ENCODE measurements at places on chromosomes 7 and 10.

GRCh38 chr10:116720241-116720643 is 22.1 kb downstream of the HSPA12A start:
- DNase-seq: no peak

GRCh38 chr7:64947252-64948000 is 43.4 kb downstream of the ZNF117 start:
- DNase-seq: no peak

DNA sequence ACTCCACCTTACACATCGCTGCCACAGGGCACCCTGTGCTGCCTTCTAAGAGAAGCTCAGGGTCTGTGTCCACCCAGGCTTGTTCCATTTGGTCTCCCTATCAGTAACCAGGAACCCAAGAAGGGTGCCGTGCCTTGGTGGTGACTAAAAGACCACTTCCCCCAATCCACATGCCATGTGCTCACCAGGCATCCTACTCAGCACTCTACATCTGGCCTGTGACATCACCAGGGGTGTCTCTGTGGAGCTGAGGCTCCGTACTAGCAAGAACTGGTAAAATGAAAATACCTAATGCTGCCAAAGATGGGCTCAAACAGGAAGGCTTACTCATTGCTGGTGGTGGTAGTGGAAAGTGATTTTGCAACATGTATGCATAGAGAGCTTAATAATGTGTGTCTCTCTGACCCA is 19.0 kb upstream of the C10orf71 start:
- no peak for DNase-seq

GRCh38 chr7:112869111-112869774 is 79.0 kb upstream of the TMEM168 start:
- no peak for DNase-seq

- DNase-seq: no peak
These were observed 14.3 kb upstream of the ELN start for GRCh38 chr7:74013539-74014272.

GRCh38 chr7:16926283-16926682 is 44.5 kb upstream of the AGR3 start:
- DNase-seq: no peak

- no peak for DNase-seq
These were observed 15.8 kb downstream of the MACC1 start for GRCh38 chr7:20201380-20201779.

- no peak for DNase-seq
These were observed 260.4 kb downstream of the CDK14 start for GRCh38 chr7:90856351-90857070.

GRCh38 chr7:4205828-4206227 is 476.3 kb upstream of the FOXK1 start:
- no peak for DNase-seq

GRCh38 chr7:94170836-94171235 is 166.7 kb upstream of the BET1 start:
- DNase-seq: no peak

DNA sequence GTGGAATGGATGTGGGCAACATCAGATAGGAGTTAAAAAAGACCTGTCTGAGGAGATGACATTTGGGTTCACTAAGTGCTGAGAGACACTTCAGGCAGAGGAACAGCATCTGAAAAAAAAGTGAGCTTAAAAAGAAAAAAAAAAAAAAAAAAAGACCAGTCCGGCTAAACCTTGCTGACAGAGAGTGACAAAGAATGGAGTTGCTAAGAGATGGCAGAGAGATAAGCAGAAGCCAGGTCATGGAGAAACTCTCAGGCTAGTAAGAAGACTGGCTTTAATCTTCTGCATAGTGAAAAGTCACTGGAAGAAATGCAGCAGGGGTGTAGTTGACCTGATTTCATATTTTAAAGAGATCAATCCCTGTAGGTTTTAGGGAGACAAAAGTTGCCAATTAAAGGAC is 711.1 kb upstream of the SEMA3D start:
- DNase-seq: no peak

DNA sequence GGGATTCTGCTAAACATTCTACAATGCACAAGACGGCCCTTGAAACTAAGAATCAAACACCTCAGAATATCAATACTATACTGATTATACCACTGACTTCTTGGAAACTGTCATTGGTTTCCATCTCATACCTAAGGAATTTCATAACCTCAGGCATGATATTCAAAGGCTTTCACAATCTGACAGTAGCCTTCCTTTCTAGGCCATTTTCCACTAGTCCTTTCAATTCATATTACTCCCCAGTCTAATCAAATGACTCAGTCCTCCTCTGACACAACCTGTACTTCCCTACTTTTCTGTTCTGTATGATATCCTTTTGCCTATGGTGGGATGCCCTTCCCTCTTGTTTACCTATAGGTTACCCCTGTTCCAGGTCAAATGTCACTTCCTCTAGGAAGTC is 48.3 kb downstream of the CSTF2T start:
- no peak for DNase-seq

- no peak for DNase-seq
These were observed 139.2 kb upstream of the RET start for GRCh38 chr10:42937649-42938180.

DNA sequence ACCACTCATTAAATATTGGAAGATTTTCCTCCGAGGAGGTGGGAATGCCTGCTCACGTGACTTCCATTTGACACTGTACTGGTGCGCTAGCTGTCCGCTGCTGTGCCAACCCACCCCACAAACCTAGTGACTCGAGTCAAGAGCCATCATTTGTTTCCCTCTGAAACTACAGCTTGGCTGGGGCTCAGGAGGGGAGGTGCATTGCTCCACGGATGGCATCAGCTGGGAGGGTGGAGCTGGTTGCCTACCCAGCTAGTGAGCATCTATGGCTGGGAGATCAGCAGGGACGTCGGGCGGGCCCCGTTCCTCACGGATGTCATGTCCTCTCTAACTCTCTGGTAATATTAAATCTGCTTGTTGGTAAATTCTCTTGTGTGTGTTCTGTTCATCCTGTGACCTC is 9.5 kb upstream of the FOXL3 start:
- DNase-seq: no peak

- no peak for DNase-seq
These were observed 237.9 kb downstream of the ADARB2 start for GRCh38 chr10:1499359-1499957.

GRCh38 chr10:79498291-79498829 is 14.0 kb upstream of the EIF5AL1 start:
- no peak for DNase-seq

DNA sequence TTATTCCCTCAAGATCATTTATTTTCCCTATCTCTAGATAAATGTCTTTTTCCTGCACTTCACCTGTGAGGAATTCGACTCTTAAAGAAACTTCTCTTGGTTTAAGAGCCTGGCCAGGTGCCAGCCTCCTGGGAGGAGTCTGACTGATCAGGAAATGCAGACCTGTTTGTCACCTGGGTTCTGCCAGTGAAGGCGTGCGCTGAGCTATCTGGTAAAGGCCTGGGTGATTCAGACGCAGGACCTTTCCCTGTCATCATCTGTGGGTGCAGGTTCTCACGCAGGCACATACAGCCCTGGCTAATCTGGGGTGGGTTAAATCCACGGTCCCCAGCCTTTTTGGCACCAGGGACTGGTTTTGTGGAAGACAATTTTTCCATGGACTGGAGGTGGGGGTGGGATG is 65.3 kb upstream of the AQP1 start:
- no peak for DNase-seq

DNA sequence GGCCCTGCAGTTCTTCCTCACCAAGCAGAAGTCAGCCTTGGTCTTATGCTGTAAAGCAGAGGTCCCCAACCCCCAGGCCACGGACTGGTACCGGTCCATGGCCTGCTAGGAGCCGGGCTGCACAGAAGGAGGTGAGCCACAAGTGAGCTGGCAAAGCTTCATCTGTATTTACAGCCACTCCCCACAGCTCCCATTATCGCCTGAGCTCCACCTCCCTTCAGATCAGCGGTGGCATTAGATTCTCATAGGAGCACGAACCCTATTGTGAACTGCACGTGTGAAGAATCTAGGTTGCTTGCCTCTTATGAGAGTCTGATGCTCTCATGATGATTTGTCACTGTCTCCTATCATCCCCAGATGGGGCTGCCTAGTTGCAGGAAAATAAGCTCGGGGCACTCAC is 87.6 kb upstream of the NEBL start:
- DNase-seq: no peak

DNA sequence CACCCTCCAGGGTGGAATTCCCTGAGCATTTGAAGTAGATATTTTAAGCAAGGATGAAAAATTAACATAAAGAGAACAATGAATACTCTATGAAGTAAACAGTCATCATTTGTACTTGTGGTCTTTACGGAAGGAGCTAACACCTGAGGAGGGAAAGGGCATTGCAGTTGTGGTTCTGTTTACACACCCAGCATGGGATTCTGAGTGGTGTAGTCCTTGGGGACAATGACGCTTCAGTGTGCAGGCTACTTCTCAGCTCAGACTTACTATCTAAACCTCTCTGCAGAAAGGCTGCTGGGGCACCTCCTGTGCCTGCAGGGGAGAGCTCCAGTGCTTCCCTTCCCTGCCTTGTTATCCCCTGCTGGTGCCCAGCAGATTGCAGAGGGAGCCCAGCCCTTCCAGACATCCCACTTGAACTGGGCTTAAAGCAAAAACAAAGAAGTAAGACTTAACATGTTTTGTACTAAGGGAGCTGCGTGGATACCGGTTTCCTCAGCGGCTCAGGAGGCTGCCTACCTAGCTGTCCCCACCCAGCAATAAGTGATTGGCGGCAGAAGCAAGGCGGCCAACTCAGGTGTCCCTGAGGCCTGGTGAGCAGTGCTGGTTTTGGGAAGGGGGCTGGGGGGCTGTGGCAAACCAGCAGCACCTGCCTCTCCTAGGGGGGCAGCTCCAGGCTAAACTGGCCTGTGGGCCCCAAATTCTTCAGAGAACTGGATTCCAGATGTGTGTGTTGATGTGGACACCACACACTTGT is 89.1 kb downstream of the CELF2 start:
- no peak for DNase-seq

GRCh38 chr7:81036057-81036456 is 117.2 kb upstream of the SEMA3C start:
- no peak for DNase-seq

- DNase-seq: no peak
These were observed 3.0 kb downstream of the RET start for GRCh38 chr10:43079856-43080255.

DNA sequence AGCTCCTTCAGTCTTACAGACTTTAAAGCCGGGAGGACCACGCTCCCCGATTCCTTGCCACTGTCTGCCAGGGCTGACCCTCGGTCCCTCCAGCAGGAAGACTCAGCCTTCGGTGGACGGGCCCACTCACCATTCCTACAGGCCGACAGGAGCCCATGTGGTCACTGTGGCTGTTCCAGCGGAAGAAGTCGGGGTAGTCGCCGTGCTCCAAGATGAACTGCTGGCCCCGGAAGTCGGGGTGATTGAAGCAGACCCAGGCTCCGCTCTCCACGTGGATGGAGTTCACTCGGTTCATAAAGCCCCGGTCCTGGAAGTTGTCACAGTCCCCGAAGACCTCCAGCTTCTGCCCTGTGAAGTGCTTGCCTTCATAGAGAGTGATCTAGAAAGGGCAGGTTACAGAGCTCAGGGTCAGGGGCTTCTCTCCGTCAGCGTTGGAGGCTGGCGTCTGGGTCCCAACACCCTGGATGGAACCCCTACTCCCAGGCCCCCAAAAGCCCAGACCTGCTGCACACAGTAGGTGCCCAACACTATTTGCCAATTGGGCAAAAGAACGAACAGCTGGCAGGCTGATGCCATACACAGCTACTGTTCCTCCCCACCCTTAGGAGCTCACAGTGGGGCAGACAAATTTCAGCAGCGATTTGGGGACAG is 1.9 kb downstream of the CRYGN start:
- DNase-seq: no peak

GRCh38 chr10:17838080-17838648 is 29.0 kb downstream of the MRC1 start:
- no peak for DNase-seq

- DNase-seq: no peak
These were observed 58.3 kb upstream of the KDM7A start for GRCh38 chr7:140235114-140235513.

- DNase-seq: no peak
These were observed 40.3 kb downstream of the DOCK1 start for GRCh38 chr10:126945351-126946030.

DNA sequence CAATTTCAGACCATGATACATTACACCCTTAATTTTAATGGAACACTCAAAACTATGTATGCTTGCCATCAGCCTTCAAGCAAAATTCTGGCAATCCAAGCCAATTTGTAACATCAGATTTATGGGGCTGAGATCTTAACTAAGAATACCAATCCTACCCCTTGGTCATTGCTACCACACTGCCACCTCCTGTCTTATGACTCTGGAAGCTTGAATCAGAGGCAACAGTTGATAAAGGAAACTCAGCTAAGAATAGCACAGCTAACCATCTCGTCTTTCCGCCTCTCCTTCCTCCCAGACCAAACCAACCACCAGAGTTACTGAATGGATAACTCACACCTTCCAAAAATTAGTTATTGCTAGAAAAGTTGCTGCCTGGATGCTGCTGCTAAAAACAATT is 7.4 kb downstream of the IGF2BP3 start:
- DNase-seq: no peak

- no peak for DNase-seq
These were observed 40.4 kb downstream of the PHTF2 start for GRCh38 chr7:77838929-77839491.

GRCh38 chr7:20475756-20476155 is 139.7 kb upstream of the ABCB5 start:
- no peak for DNase-seq
